T-helper 9 cell (primary cell): ENCODE measurements at places on chromosomes 12 and 14.

GRCh38 chr12:62856454-62856853, 78.5 kb downstream of the PPM1H start:
- no peak for DNase-seq

- DNase-seq, result no peak
Observed at GRCh38 chr12:54355104-54355815, 9.0 kb downstream of the GPR84 start.

DNA sequence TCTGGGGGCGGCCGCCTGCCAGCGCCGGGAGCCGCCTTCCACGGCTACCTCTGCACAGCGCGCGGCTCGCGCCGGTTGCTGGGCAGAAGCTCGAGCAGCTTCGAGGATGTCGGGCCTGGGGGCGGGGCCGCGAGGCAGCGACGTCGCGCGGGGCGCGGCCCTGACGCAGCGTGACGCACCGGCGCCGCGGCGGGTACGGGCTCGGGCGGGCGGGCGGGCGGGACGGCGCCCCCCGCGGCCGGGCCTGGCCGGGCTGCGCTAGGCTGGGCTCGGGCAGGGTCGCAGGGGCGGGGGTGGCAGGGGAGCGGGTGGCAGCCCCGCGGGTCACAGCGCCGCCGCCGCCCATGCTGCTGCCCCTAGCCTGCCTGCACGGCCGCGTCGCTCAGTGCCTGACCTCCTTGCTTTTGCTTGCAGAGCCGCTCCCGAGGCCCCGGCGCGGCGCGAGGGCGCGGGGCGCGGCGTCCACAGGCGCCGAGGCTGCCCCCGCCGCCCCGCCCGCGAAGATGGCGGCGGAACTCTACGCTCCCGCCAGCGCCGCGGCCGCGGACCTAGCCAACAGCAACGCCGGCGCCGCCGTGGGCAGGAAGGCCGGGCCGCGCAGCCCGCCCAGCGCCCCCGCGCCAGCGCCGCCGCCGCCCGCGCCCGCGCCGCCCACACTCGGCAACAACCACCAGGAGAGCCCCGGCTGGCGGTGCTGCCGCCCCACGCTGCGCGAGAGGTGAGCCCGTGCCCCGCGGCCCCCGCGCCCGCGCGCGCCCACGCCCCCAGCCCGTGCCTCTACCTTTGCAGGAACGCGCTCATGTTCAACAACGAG, at the start of gene BTBD6:
BTBD6 (plus strand) TSS at position 166 of the 814 bp plus-strand sequence; CDS start at position 345, 179 bp downstream.
- peak; percentile 83 for DNase-seq

DNA sequence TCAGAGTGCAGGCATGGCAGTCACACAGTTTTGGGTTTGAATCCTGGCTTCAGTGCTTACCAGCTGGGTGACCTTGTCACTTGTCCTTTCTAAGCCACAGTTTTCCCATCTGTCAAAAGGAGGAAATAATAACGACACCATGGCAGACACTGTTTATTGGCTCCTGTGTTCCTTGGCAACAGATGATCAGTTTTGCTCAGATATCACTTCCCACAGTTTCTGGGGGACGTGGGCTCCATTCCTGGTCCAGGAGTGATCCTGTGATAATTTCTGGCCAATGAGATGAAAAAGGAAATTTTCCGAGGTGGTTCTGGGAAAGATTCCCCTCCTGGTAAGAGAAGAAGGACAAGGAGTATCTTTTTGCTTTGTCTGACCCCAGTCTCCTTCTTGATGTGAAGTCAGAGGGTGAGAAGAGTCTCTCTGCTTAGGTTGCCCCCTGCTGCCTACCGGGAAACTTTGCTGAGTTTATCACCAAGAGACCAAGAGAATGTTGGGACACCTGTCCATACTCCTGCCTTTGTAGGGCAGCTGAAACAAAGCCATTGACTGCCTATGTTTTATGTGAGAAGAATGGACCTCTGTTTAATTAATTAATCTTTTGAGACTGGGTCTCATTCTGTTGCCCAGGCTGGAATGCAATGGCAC, 178.9 kb upstream of the NRXN3 start:
- no peak for DNase-seq

DNA sequence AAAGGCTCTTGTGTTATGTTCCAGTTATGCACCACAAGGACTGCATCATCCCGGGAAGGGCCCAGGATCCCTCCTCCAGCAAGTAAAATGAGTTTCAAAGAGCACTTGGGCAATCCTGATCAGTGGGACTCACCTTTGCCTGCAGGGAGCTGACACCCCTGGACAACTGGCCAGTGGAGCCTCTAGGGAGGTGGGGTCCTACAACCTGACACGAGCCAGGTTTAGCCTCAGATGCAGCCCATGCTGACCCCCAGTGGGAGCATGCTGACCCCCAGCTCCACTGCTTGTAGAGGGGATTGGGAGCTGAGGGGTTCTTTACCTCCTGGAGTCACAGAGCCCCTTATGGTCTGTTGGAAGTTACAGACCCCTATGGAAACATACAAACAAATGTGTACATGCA, 365.8 kb downstream of the CACNA1C start:
- no peak for DNase-seq

DNA sequence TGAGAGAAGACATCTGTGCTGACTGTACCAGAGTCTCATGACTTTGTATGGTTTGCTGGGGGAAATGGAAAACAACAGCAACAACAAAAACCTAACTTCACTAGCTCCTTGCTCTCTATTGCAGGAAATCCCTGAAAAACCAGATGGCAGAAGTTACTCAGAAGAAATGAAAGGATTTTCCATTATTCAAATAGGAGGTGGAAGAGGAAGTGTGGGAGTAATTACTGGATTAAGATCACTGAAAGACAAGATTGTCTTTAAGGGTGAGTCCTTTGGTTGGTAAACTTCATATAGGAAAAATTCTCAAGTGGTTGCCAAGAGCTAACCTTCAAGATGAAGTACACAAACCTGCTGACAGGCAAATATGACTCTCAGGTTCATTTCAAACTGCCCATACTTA, 391.9 kb upstream of the ATP2B1 start:
- DNase-seq, result no peak

- no peak for DNase-seq
Observed at GRCh38 chr12:68270358-68270757, 17.0 kb upstream of the IL22 start.

- no peak for DNase-seq
Observed at GRCh38 chr12:63400318-63400717, 249.3 kb upstream of the AVPR1A start.

DNA sequence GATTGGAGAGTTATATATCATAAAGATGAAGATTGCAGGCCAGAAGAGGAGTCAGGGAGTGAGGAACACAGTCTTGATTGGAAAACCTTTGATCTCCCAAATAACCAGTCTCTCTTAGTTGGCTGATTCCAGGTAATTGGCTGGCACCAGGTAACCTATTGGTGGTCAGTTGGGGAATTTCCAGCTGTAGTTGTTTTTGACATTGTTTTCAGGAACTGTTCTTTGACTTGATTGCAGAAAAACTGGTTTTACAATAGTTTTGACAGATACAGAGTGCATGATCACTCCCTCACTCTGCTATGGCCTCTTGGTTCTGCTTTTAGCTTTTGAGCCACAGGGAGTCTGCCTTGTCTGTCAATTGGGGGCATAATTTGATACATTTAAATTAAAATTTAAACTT, 71.6 kb downstream of the ZNF641 start:
- DNase-seq, result no peak

DNA sequence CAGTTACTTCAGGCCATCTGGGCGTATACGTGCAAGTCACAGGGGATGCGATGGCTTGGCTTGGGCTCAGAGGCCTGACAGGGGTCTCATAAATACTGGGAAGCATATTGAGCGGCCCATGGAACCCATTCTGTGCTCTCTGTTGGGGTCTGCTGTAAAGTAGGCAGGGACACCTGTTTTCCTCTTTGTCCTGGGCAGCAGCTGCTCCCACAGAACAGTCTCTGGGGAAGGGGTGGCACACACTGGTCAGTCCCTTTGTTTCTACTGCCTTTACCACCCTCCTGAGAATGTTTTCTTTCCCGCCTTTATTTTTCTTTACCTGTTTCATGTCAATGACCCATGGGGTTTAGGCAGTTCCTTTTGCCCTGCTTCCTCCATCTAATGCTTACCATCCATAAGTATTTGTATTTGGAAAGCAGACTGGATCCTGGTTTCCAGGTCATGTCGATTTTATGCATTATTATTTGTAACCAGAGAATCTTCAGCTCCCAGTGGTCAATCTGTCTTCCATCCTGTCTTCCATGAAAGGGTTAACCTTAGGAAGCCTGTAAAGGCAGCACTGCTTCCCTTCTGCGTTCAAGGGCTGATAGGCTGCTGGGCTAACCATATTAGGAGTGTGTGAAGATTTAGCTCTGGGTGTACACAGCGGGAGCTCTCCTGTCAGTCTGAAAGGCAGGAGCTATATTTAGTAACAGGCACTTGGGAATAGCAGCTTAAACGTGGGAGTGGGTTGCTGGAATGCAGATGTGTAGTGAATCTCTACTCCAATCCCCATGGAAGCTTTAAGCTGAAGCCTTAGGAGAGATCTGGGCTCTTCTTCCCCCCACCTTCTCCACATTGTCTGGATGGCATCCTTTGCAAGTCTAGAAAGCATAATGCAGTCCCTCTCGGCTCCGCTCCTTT, 124.0 kb downstream of the DYRK2 start:
- DNase-seq, result no peak

- DNase-seq, result peak; percentile 25
Observed at GRCh38 chr12:47360771-47361388, 281.1 kb upstream of the AMIGO2 start.

DNA sequence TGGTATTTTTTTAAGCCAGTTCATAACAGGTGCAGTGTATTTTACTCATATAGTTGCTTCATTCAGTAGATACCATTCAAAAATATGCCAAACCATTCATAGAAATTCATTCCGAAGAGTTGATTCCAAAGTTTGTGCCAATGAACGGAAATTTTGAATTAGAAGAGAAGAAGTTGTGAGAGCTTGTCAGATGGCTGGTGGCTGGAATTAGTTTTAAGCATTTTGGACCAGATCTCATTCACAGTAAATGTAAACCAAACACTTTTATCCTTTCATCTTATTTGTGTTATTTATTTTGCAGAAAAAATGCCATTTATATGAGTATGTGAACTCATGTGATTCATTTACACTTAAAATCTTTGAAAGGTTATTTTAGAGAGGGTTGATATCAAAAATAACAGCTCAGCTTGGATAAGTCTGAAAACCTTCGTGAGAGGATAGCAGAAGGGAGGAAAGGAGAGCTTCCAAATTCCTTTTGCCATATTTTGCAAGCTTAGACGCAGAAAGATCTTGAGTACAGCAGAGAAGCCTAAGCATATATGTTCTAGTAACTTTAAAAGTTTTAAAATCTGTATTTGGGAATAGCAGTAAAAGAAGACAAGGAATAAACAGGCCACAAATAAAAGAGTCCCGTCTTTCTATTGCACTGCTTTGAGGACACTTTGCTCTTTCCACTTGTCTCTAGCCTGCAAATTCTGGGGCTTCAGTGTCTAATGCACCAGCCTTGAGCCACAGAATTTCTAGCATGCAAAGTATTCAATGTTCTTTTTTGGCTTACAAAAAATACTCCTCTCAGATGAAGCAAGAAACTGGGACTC, 253.6 kb upstream of the FLRT2 start:
- no peak for DNase-seq
